ENCODE measurements at places on chromosomes 4 and X. TPM values are rescaled to one million over a fixed set of nuclear protein-coding genes. Genes with fewer than 3 reads are reported as not detected.

The CLNK gene
- total RNA-seq, result not detected

The BBS12 gene
- total RNA-seq, result 6.0 TPM

The PROM1 gene
- not detected for total RNA-seq

The EFNB1 gene
- total RNA-seq, result 25.1 TPM

The PNMA3 gene
- not detected for total RNA-seq

The HTN1 gene
- not detected for total RNA-seq

The KCNE5 gene
- 2.0 TPM for total RNA-seq

The AMTN gene
- not detected for total RNA-seq

The AADAT gene
- 18.8 TPM for total RNA-seq

The RBM41 gene
- 16.3 TPM for total RNA-seq

The TRIML1 gene
- 0.39 TPM for total RNA-seq

The SPON2 gene
- total RNA-seq, result 5.0 TPM

The CCKAR gene
- total RNA-seq, result not detected

The MAGEB2 gene
- total RNA-seq, result not detected

The UGT2B17 gene
- not detected for total RNA-seq

The LIMCH1 gene
- total RNA-seq, result 1.7 TPM

The GAGE12J gene
- total RNA-seq, result not detected

The KLHL34 gene
- 0.79 TPM for total RNA-seq

The SORCS2 gene
- not detected for total RNA-seq

The CDKN2AIP gene
- 19.1 TPM for total RNA-seq

The PTPN13 gene
- total RNA-seq, result 7.9 TPM

The ASMT gene
- not detected for total RNA-seq

The FAM149A gene
- total RNA-seq, result 1.5 TPM

The RPA4 gene
- 0.65 TPM for total RNA-seq

The PRRG1 gene
- total RNA-seq, result 44.0 TPM

The SEPSECS gene
- total RNA-seq, result 6.7 TPM

The NWD2 gene
- total RNA-seq, result under 0.01 TPM

The GALNTL6 gene
- 1.2 TPM for total RNA-seq

The SYTL5 gene
- total RNA-seq, result 0.39 TPM

The ARHGAP24 gene
- 10.2 TPM for total RNA-seq

The GC gene
- total RNA-seq, result not detected

The RNF175 gene
- not detected for total RNA-seq

The SMR3B gene
- not detected for total RNA-seq

The CDX4 gene
- not detected for total RNA-seq

The AMER1 gene
- total RNA-seq, result 2.4 TPM

The CTAG2 gene
- total RNA-seq, result 0.39 TPM

The XAGE1A gene
- not detected for total RNA-seq

The DDX53 gene
- not detected for total RNA-seq

The MAGEA8 gene
- total RNA-seq, result not detected

The ARR3 gene
- total RNA-seq, result not detected

The CASP6 gene
- total RNA-seq, result 22.2 TPM

The HEPH gene
- under 0.01 TPM for total RNA-seq

The SLC9B2 gene
- 11.8 TPM for total RNA-seq
